Esophagus muscularis mucosa (tissue), 4 donors: ENCODE measurements at places on chromosomes 7 and 10. TPM values are rescaled to one million over a fixed set of nuclear protein-coding genes. Genes with fewer than 3 reads are reported as not detected.

- no peaks in the 10 kb centered on the region for H3K4me1 ChIP-seq
- no peaks in the 10 kb centered on the region for H3K36me3 ChIP-seq
- DNase-seq = no peak
- no peak overlapping the region for H3K4me3 ChIP-seq
- H3K27ac ChIP-seq = no peak overlapping the region
- H3K27me3 ChIP-seq = no peaks in the 10 kb centered on the region
These were observed 15.0 kb upstream of the COMMD3 start for GRCh38 chr10:22301193-22301592.

DNA sequence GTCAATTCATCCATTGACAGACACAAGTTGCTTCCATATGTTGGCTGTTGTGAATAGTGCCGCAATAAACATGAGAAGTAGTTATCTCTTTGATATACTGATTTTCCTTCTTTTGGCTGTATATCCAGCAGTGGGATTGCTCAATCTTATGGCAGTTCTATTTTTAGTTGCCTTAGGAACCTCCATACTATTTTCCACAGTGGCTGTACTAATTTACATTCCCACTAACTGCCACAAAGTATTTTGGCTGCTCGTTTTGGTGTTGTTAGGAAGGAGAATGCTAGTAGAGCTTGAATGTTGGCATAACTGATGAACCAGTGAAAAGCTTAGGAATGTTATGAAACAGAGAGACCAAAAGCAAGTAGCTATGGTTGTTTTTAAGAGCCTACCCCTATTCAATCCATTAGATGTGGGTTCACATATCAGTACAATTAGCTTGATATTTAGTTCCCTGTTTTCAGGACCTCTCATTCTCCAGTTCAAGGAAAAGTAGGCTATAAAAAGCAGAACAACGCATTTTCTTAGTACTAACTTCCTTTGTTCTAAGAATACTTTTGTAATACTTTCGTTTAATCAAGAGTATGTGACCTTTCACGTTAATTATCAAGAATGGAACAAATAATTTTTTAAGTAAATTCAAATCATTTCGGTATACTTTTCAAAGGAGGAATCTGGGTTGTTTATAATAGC lies 100.3 kb downstream of the FAS start:
- H3K4me1 ChIP-seq = peaks cover 34% of the 10 kb centered on the region
- H3K27me3 ChIP-seq = no peaks in the 10 kb centered on the region

- peaks cover 50% of the 10 kb centered on the region for H3K36me3 ChIP-seq
- no peak overlapping the region for H3K27ac ChIP-seq
- no peak for DNase-seq
These were observed 27.8 kb upstream of the FOXL3 start for GRCh38 chr7:262251-262572.

DNA sequence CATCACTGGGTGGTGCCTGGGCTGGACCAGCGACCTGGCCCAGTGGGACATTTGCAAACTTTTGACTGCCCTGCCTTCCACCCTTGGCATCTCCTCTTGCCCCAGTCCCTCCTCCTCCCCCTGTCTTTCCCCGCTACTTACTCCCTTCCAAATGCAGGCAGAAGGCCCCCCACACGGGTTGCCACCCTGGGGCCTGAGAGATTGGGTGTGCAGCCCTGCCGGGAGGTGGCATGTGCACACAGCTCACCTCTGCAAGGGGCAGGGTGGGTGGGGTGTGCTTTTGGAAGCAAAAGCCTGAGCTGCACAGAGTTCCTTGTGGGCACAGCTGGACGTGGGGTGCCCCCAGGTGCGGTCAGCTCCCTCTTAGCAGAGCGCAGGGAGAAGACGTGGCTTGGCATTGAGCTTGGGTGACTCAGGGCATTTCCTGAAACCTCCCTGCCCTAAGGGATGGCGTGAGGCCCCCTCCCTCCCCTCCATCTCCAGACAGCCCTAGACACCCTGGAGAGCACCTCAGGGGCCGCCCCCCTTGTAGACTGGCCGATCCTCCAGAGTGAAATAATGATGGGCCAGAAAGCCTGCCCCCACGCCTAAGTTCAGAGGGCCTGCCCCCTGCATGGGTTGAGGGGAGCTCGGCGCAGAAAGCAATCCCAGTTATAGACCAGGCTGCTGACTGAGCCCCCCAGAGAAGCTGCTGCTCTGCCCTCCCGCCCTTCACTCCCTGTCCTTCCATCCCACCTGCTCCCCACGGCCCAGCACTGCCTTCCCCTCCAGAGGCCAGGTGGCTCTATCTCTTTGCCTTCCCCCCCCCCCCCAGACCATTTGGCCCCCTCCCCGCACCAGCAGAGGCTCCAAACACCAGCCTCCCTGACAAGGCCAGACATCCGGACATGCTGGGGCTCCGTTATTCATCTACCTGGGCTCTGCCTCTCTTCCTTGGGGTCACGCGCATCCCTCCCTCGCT lies 2.3 kb upstream of the SHH start:
- H3K27ac ChIP-seq = no peak overlapping the region
- no peaks in the 10 kb centered on the region for H3K27me3 ChIP-seq
- H3K4me1 ChIP-seq = peaks cover 16% of the 10 kb centered on the region

DNA sequence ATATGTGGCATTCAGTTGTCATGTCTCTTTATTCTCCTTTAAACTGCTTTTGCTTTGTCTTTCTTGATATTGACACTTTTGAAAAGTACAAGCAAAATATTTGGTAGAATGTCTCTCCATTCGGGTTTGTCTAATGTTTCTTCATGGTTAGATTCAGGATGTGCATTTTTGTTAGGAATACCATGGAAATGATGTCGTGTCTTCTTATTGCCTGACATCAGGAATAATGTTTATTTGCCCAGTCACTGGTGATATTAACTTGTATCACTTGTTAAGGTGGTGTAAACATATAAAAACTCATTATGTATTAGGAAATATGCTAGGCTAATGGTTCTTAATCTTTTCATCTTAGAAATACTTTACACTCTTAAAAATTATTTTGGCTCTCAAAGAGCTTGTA lies 43.4 kb downstream of the CDK1 start:
- H3K27ac ChIP-seq = no peak overlapping the region
- no peaks in the 10 kb centered on the region for H3K27me3 ChIP-seq
- no peaks in the 10 kb centered on the region for H3K36me3 ChIP-seq
- H3K4me3 ChIP-seq = no peak overlapping the region
- H3K4me1 ChIP-seq = peaks cover 39% of the 10 kb centered on the region

DNA sequence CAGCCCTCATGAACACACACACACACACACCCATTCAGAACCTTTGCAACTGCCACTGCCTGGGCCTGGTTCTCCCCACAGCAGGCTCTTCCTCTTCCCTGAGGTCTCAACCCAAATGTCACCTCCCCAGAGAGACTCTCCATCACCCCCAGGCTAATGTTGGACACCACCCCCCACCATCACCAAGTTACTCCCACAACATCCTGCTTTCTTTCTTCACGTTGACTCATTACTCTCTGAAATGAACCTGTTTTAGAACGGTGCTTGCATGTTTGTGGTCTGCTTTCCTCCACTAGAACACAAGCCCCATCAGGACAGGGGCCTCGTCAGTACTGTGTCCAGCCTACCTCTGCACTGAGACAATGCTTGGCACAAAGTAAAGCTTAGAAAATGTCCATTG lies 16.0 kb downstream of the AFAP1L2 start:
- no peaks in the 10 kb centered on the region for H3K36me3 ChIP-seq
- no peak overlapping the region for H3K4me3 ChIP-seq
- peaks cover 71% of the 10 kb centered on the region for H3K4me1 ChIP-seq
- H3K27ac ChIP-seq = no peak overlapping the region
- DNase-seq = no peak

CCM2 gene
- total RNA-seq = 61.7 TPM

RNF133 gene
- total RNA-seq = 0.78 TPM

BLNK gene
- total RNA-seq = 0.97 TPM

RADIL gene
- 6.5 TPM for total RNA-seq
